ENCODE measurements at places on chromosomes 13 and 19.
A peak's percentile ranks its signal among the peaks of the same experiment; 100 is the strongest.

DNA sequence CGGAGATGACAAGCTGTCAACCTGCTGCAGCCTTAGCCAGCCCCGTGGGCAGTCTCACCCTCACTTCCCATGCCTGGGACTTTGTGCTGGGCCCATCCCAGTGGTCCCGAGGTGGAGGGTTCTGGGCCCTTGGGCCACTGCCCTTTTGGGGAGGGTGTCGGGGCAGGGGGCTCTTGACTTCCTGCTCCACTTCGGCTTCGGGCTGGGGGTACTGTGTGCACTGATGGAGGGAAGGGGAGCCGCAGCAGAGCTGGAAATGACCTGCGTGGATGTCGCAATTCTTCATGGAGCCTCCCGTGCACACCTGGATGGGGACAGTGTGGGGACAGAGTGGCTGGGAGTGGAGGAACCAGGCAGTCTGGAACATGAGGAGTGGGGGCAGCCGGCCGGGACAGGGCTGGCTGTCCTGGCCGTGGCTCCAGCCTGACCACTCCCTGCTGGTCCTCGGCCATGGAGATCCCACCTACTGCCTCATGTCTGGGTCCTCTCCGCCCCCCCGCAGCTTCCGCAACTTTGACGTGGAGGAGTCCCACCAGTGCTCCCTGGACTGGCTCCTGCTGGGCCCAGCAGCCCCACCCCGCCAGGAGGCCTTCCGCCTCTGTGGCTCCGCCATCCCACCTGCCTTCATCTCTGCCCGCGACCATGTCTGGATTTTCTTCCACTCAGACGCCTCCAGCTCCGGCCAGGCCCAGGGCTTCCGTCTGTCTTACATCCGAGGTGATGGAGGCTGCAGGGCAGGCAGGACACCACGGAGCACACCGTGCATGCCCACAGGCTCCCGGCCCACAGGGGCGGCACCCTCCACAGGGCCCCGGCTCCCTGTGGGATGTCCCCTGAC lies 10.2 kb downstream of the LRP3 start:
- no peak for DNase-seq

- DNase-seq: no peak
Observed at GRCh38 chr19:29381353-29382203, 144.2 kb upstream of the VSTM2B start.

DNA sequence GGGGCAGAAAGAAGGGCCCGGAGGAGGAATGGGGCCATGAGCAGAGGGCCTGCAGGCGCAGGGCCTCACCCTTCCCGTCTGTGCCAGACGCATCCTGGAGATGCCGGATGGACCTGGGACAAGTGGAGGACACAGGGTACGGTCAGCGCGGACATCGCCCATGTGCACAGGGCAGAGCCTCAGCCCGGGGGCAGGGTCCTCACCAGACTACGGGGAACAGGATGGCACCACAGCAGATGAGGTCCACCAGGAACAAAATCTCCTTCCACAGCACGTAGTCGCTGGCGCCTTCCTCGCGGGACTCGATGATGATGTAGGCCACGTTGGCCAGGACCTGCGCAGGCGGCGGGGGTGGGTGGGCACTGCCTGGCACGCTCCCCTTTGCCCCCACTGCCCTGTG lies 5.6 kb downstream of the GPR108 start:
- no peak for DNase-seq

GRCh38 chr19:18390065-18390907 lies 4.3 kb downstream of the GDF15 start:
- no peak for DNase-seq

DNA sequence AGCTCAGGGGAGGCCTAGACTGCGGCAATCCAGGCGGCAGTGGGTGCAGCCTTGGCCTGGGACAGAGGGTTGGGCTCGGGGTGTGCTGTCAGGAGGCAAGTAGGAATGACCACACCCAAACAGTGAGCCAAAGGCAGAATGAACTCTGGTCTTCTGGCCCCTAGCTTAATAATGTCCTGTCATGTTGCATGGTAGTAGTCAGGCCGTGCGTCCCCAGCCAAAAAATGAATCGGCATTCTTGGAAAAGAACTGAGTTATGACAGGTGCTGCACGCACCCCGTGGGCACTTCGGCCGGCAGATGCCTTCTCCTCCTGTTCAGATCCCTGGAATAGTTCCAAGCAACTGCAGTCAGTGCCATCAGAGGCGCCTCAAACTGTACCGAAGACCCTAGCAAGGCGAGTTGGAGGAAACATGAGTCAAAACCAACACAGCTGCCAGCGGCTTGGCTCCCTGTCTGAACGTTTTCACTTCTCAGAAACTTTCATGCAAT lies 55.9 kb downstream of the ATP7B start:
- DNase-seq: no peak

DNA sequence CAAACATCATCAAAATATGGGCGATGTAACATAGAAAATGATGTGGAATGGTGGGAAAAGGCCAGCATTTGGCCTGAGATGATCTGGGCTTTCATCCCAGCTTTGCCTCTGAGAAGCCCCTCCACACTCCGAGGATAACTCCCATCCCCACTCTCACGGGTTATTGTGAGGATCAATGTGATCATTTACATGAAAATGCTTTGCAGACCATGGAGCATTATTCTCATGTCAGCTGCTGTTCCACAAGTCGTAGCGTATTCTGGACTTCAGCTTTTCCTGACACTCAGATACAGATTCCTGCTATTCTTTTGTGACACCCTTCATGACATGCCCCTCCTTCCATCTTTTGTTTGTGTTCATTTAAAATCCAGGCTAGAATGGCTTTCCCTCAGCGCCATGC lies 86.5 kb downstream of the NUFIP1 start:
- no peak for DNase-seq

DNA sequence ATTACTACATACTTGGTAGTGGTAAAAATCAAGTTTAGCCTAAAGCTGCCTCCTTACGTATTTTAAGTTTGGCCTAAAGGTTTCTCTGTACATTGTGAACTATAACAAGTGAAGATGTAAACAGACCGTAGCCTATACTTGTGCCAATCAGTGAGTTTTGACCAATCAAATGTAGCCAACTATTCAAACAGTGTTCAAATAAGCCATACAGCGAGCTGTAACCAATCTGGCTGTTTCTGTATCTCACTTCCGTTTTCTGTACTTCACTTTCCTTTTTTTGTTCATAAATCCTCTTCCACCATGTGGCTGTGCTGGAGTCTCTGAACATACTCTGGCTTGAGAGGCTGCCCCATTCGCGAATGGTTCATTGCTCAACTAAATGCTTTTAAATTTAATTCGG lies 2504.6 kb downstream of the PCDH9 start:
- DNase-seq: no peak

DNA sequence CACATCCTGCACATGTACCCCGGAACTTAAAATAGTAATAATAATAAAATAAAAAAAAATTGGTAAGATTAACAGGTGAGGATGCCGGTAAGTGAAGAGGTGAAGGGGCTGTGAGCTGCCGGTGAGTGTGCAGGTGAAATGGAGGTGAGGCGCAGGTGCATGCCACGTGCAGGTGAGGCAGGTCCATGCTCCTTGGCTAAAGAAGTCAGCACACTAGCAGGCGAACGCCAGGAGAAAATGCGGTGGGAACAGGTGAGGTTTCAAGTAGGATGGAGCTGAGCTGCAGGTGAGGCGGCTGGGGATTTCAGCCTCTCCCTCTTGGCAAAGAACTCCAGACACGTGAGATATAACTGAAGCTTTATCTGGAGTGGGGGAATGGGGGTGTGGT lies 7.5 kb upstream of the TNFSF14 start:
- no peak for DNase-seq

GRCh38 chr19:4709440-4710280 lies 14.0 kb downstream of the DPP9 start:
- no peak for DNase-seq

GRCh38 chr13:24271601-24272451 lies 37.6 kb upstream of the C1QTNF9 start:
- peak; percentile 75 for DNase-seq

DNA sequence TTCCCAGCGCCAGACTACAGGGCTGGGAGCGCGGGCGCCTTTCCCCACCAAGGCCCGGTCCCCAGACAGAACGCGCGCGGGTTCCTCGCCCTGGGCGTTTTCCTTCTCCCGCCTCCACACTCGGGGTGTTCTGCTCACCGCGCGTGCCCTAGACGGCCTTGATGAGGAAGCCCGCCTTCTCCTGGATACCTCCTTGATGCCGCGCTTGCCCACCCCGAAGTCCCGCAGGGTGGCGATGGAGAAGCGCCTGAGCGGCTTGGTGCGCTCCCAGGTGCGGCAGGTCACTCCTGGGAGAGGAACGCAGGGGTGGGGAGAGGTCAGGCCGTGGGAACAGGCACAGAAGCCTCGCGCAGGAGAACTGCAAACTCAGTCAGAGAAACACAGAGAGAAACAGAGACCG lies 34.8 kb downstream of the CYP2B6 start:
- no peak for DNase-seq

DNA sequence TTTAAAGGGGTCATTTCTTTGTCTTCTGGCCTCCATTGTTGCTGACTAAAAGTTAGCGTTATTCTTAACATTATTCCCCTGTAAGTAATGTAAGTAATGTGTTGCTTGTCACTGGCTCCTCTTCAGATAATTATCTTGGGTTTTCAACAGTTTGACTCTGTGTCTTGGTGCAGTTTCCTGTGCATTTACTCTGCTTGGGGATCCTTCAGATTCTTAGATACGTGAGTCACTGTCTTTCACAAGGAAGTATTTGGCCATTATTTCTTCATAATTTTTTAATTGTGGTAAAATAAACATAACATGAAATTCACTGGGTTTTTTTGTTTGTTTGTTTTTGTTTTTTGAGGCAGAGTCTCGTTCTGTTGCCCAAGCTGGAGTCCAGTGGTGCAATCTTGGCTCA lies 13.5 kb upstream of the OR7D2 start:
- no peak for DNase-seq

DNA sequence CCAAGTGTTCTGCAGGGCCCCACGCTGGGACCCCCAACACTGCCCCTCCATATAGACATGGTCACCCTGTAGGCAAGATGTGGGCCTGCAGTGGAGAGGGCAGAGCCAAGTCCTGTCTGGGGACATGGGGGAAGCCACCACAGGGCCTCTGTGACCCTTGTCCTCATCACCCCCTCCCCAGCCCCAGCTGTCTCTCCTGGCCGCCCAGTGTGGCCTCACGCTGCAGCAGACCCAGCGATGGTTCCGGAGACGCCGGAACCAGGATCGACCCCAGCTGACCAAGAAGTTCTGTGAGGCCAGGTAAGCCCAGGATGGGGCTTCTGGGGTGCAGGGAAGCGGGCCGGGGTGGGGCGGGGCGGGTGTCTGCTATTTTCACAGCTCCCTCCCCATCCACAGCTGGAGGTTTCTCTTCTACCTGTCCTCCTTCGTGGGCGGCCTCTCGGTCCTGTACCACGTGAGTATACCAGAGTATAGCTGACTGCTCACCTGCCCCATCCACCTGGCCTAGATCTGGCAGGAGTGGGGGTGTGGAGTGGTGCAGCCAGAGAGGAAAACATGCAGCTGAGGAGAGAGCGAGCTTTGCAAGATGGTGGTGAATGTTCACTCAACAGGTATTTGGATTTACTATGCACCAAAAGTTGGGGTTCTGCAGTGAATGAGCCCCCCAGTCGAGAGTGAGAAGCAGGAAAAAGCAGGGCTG lies 46.4 kb downstream of the CERS4 start:
- DNase-seq: no peak

DNA sequence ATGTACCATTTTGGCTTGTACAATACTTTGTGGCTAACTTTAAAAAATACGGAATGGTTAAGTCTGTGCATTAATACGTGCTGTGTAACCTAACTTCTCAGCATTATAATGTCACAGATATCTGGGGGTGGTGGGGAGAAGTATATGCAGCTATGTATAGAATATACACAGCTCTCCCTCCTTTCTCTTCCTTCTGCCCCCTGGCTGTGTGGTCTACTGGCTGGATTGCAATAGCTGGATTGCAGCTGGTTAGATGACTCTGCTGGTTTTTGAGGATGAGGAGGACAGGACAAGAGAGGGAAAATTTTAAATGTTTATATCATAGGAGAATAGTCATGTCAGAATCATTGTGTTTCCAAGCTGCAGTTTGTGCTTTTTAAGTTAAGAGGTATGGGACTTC lies 9.7 kb downstream of the RNASEH2B start:
- DNase-seq: no peak

DNA sequence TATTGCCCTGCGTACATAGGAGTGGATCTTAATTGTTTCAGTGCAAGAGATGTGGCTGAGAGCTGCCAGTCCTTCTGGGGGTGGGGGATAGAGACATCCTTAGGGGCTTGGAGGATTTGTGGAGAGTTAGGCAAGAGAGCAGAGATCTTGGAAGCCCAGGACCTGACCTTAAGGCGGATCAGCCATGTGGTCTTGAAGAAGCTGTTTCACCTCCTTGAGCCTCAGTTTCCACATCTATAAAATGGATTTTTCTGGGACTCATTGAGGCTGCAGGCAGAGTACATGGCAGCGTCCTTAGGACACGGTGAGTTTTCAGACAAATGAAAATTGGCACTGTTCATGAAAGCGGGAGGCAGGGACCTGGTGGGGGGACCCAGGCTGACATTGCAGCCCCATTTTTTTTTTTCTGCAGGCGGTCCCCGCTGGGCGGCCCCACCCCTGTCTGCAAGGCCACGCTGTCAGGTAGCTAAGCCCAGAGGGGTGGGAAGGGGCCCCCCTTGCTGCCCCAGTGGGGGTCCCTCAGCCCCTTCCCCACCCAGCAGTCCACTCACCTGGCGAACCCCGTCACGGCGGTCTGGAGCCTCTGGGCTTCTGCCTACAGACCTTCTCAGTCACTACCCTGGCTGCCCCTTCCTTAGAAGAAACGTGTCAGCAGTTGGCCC lies 30.0 kb downstream of the PDE4A start:
- DNase-seq: no peak

- DNase-seq: no peak
Observed at GRCh38 chr13:46666727-46667456, 113.9 kb downstream of the LRCH1 start.

GRCh38 chr13:27605610-27606200 lies 14.6 kb downstream of the LNX2 start:
- DNase-seq: no peak

- no peak for DNase-seq
Observed at GRCh38 chr13:103354171-103354570, 288.0 kb upstream of the SLC10A2 start.

- DNase-seq: peak; percentile 18
Observed at GRCh38 chr13:52195401-52195837, 36.0 kb upstream of the NEK3 start.

- DNase-seq: peak; percentile 32
Observed at GRCh38 chr19:14497228-14497921, 1.4 kb upstream of the GIPC1 start.

Data from caudate nucleus (tissue), 63 donors.